ENCODE measurements at places on chromosomes 4 and X.

DNA sequence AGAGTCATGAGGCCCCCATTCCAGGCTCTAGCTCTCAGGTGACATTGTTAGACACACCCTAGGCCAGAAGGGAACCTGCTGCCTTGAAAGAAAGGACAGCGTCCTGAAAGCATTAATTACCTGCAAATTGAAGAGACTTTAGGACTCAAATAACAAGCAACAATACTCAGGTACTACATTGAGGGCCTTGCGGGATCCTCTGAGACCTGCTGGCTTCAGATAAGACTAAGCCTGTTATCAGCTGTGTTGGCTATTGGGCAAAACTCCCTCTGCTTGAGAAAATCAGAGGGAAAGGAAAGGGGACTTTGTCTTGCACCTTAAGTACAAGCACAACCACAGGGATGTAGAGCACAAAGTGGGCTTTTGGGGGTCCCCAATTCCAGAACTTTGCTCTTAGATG is 45.9 kb upstream of the DACH2 start:
- no peak for DNase-seq

GRCh38 chr4:39096847-39097246 is 34.8 kb downstream of the KLHL5 start:
- DNase-seq = peak; percentile 11

- DNase-seq = no peak
These were observed 18.4 kb upstream of the OGT start for GRCh38 chrX:71514367-71515037.

- no peak for DNase-seq
These were observed 229.0 kb upstream of the GK2 start for GRCh38 chr4:79636991-79637390.

DNA sequence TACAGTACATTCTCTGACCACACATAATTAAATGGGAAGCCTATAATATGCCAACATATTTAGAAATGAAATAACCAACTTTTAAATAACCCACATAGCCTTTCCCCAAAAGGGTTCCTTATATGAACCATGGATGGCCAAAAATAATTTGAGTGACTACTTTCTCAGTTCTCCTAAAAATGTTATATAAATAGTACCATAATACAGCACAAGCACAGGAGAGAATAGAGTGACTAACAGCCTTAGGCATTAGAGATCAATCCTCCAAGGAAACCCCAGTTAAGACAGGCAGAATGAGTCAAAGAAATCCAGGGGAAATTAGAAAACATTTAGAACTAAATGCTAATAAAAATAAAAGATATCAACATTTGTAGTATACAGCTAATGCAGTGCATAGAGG is 50.2 kb downstream of the ANKRD17 start:
- no peak for DNase-seq

DNA sequence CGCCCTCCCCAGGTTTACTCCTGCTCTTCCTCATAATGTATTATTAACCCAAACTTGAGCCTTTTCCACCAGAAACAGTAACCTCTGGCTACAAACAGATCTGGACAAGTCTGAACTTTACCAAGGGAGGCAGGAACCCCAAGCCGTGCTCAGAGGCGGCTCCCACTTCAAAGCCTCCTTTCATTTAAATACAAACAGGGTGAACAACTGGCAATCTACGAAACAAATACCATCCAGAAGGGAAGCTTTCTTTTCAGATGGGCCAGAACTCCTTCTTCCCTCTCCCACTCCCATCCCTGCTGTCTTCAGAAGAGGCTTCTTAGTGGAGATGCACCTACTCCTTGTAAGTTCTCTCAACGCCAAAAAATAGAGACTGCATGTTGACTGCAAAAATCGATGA is 2.1 kb upstream of the GPC4 start:
- no peak for DNase-seq

GRCh38 chr4:146343199-146343598 is 128.9 kb downstream of the REELD1 start:
- no peak for DNase-seq

DNA sequence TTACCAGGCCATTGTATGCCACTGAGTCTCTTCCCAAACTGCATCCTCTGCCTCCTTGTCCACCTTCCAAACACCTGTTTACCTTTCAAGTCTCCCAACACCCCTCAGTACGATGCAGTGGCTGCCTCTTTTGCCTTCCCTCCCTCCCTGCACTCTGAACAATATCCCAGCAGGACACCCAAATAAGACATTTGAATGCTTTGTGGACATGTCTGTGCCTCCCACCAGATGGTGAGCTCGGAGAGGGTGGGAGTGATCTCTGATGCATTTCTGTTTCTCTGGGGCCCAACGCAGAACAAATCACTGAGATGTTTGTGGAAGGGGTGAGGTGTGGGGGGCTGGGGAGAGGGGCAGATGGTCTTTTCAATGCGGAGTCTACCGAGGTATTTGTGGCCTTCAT is 33.4 kb downstream of the PJA1 start:
- no peak for DNase-seq

- no peak for DNase-seq
These were observed 12.5 kb downstream of the USO1 start for GRCh38 chr4:75736862-75737261.

GRCh38 chr4:13328591-13328990 is 155.5 kb downstream of the RAB28 start:
- no peak for DNase-seq

- no peak for DNase-seq
These were observed 104.6 kb downstream of the NPFFR2 start for GRCh38 chr4:72136429-72136828.

All from stomach (tissue), 19 donors.